Left renal pelvis (tissue), 4 donors: ENCODE measurements at places on chromosomes 13 and 19. TPM values are rescaled to one million over a fixed set of nuclear protein-coding genes. Genes with fewer than 3 reads are reported as not detected.

SIGLEC6 gene
- polyA plus RNA-seq = 0.14 TPM

DMPK gene
- 32.8 TPM for polyA plus RNA-seq

RNF17 gene
- not detected for polyA plus RNA-seq

LIM2 gene
- polyA plus RNA-seq = 0.70 TPM

ELSPBP1 gene
- polyA plus RNA-seq = not detected

ZNF700 gene
- polyA plus RNA-seq = 17.9 TPM

SIGLEC10 gene
- 0.90 TPM for polyA plus RNA-seq

FAM216B gene
- not detected for polyA plus RNA-seq

ZNF296 gene
- polyA plus RNA-seq = 0.45 TPM

KISS1R gene
- polyA plus RNA-seq = 0.47 TPM

CCL25 gene
- polyA plus RNA-seq = 0.45 TPM

TRPC4 gene
- polyA plus RNA-seq = 8.9 TPM

NDUFB7 gene
- 99.8 TPM for polyA plus RNA-seq

RFPL4A gene
- polyA plus RNA-seq = not detected

PSG5 gene
- polyA plus RNA-seq = not detected

ZNF799 gene
- 8.6 TPM for polyA plus RNA-seq

MCEMP1 gene
- 0.26 TPM for polyA plus RNA-seq

ZNF224 gene
- 42.0 TPM for polyA plus RNA-seq

LAIR1 gene
- polyA plus RNA-seq = 10.6 TPM

FCHO1 gene
- 2.5 TPM for polyA plus RNA-seq

LSR gene
- polyA plus RNA-seq = 7.9 TPM

SOHLH2 gene
- 4.1 TPM for polyA plus RNA-seq

N4BP2L1 gene
- 17.3 TPM for polyA plus RNA-seq

INAFM1 gene
- polyA plus RNA-seq = 11.4 TPM

SELENOV gene
- polyA plus RNA-seq = 6.0 TPM

QPCTL gene
- 8.7 TPM for polyA plus RNA-seq

WBP4 gene
- polyA plus RNA-seq = 24.4 TPM

UCHL3 gene
- 31.0 TPM for polyA plus RNA-seq
